ENCODE measurements at places on chromosomes 2 and 18.
A peak's percentile ranks its signal among the peaks of the same experiment; 100 is the strongest.

DNA sequence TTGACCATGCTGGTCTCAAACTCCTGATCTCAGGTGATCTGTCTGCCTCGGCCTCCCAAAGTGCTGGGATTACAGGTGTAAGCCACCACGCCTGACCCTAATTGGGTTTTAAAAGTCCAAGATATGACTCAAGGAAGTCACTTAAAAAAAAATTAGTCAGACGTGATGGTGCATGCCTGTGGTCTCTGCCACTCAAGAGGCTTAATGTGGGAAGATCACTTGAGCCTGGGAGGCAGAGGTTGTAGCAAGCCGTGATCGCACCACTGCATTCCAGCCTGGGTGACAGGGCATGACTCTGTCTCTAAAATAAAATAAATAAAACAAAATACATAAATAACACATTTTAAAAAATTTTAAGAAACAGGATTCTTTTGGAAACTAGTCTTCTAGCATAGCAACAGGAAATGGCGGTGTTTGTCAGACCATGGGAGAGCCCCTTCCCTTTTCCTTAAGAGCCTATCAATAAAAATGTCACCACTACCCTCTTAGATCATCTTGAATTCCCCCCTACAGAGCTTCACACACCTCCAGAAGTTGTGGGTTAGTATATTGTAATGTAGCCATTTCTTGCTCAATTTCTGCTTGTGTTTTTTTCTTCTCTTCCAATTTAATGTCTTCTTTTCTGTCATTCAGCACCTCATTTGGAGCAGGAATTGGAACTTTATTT is 20.1 kb downstream of the SFT2D3 start:
- DNase-seq: no peak

- no peak for DNase-seq
Observed at GRCh38 chr2:163341426-163341825, 394.4 kb downstream of the FIGN start.

DNA sequence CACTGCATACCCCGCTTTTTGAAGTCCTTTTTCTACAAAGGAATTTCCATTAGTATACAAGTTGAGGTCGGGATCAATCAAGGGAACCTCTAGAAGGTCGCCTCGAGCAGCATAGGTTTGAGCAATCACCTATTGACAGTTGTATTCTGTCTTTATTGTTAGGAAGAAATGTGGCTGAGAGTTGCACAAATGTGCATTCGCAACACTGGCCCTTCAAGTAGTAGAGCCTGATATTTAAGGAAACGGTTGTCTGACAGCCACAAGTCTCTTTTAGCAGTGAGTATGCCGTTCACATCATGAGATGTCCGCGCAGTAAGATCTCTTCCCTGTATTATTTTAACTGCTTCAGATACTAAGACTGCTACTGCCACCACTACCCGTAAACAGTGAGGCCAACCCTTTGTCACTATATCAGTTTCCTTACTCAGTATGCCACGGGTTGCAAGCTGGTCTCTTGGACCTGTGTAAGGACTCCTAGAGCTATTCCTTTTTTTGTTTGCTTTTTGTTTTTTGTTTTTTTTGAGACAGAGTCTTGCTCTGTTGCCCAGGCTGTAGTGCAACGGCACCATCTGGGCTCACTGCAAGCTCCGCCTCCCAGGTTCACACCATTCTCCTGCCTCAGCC is 10.0 kb upstream of the STARD7 start:
- no peak for DNase-seq

GRCh38 chr18:55321265-55322177 is 266.5 kb downstream of the TCF4 start:
- DNase-seq: peak; percentile 88

DNA sequence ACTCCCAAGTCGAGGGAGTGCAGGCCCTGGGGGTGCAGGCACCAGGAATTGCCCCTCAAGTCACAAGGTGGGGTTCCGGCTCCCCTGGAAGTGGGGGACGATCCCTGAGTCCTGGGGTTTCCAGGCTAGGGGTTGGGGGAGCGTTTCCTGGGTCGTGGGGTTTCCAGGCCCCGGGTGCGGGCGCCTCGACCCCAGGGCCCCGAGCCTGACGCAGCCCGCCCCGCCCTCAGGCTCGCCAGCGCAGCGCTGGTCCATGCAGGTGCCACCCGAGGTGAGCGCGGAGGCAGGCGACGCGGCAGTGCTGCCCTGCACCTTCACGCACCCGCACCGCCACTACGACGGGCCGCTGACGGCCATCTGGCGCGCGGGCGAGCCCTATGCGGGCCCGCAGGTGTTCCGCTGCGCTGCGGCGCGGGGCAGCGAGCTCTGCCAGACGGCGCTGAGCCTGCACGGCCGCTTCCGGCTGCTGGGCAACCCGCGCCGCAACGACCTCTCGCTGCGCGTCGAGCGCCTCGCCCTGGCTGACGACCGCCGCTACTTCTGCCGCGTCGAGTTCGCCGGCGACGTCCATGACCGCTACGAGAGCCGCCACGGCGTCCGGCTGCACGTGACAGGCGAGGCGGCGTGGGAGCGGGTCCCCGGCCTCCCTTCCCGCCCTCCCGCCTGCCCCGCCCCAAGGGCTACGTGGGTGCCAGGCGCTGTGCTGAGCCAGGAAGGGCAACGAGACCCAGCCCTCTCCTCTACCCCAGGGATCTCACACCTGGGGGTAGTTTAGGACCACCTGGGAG is 12.0 kb downstream of the SIGLEC15 start:
- DNase-seq: peak; percentile 69

DNA sequence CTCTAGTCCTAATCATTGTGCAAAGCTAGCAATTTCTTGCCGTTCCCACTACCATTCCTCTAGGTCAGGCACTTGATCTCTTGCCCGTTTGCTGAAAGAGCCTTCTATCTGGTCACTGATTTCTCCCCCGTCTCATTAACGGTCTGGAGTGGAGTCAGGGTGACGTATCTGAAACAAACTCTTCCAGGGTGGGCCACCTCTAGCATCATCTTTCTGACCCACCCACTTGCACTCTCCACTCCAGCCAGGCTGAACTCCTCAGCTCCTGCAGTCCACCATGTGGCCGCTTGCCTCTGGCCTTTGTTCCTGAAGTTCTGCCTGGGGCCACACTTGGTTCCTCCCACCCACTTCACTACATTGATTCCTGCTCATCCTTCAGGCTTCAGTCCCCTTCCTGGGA is 13.3 kb downstream of the BCL2 start:
- no peak for DNase-seq

DNA sequence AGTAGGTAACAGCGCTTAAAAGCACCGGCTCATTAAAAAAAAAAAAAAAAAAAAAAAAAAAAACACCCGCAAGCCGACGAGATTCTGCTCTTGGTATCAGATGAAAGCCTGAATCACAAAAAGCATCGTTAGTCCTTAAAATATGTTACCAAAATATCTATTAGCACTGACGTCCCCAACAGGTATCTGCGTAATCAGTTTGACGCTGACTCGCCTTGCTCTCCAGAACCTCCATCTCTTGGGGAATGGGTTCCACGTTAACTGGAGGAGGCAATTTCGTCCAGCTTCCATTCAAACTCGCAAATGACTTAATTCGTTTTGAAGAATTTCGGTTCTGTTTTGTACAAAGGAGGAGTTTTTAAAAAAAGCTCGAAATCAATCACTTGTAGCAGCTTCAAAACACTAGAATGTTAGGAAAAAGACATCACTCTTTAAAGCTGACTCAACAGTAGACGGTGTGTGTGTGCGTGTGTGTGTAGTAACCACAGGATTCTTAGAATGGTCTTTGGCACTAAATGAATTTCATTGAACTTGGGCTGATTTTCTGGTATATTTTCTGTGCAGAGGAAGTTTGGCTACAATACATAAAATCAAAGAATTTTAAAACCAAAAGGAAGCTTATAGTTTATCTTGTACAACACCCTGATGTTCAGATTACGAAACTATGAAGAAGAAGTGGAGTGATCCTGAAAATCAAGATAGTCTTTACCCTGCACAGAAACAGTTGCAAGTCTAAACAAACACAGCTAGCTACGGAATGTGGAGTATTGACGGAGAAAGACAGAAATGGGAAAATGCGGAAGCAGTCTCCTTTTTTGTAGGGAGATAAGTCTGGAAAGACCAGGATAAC is 1.1 kb upstream of the PGAP1 start:
- peak; percentile 74 for DNase-seq

DNA sequence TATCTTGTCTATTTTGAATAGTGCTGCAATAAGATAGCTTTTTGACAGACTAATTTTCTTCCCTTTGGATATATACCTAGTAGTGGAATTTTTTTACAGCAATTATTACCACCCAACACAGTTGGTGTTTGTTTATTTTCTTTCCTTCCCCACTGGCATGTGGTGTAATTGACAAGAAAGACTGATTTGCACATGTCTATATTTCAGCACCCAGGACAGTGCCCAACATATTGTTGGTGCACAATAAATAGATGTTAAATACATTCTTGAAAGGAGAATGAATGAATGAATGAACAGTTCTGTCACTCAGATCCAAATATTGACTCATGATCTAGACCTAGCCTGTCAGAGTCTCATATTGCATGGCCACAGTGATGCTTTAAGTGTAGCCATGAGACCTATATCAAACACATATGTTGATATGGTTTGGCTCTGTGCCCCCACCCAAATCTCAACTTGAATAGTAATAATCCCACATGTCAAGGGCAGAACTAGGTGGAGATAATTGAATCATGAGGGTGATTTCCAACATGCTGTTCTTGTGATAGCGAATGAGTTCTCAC is 538.2 kb downstream of the NYAP2 start:
- DNase-seq: no peak

DNA sequence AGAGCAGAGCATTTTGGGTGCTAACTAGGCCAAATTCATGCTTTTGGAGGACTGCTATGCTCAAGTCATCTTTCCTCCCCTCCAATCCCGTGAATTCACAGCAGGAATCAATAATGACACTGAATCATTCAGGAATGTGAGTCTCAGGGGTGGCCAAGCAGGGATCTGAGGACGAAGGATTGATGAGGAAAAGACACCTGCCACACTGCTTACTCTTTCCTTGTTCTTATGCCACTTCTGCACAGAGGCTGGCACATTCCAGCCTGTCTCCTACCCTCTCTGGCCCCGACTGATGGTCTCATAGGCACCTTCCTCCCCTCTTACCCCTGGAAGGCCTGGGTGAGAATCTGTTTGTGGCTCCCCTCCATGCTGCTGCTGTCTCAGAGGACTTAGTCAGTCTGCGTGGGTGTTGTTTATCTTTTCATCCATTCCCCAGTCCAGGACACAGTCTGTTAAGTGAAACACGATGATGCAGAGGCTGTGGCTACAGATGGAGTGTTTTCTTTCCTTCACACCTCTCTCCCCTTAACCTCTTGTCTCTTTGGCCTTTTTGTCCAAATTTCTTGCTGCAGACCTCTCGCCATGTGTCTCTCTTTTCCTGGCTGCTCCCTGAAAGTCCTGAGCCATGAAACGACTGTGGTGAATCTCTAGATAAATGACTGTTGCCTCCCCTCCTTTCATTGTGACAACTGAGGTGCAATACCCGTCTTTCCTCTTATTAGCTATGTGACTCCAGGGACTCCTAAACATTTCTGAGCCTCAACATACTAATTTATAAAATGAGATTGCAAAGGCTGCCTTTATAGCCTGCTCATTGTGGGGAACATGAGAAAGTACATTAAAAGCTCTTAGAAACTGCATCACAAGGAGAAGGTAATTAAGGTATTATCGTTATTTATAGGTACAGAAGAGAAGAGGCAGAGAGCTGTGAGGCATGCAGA is 86.9 kb downstream of the RDH14 start:
- no peak for DNase-seq

GRCh38 chr2:181264441-181264840 is 192.7 kb upstream of the ITGA4 start:
- DNase-seq: no peak

DNA sequence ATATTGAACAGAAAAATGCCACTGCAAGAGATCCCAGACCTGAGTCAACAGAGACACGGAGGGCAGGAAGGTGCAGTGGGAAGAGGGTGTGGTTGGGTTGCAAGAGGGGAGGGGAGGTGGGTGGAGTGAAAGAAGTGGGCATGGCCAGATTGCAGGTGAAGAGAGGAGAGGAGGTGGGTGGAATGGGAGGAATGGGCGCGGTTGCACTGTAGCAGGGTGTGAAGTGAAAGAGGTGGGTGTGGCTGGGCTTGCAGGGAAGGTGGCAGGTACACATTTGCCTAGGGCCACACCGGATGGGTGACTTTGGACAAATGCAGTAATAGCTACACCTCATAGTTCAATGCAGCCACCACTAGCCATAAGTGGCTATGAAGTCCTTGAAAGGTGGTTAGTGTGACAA is 71.1 kb downstream of the DOCK10 start:
- DNase-seq: no peak

DNA sequence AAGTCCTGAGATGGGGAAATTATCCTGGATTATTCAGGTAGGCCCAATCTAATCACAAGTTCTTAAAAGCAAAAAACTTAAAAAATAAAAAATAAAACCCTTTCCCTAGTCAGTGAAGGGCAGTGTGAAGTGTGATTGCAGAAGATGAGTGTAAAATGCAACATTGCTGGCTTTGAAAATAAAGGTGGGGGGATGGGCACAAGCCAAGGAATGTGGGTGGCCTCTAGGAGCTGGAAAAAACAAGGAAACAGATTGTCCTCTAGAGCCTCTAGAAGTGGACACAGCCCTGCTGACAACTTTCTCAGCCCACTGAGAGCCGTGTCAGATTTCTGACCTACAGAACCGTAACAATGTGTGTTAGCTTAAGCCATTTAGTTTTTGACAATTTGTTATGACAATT is 184.3 kb upstream of the HNRNPA3 start:
- DNase-seq: no peak

- DNase-seq: no peak
Observed at GRCh38 chr2:224085246-224085645, 46.2 kb upstream of the SERPINE2 start.

GRCh38 chr2:108115868-108116267 is 123.9 kb upstream of the SULT1C3 start:
- no peak for DNase-seq

GRCh38 chr2:17878281-17879136 is at the start of gene KCNS3:
TSS of gene KCNS3 (plus strand) at chr2:17878667. CDS start at chr2:17931009, 52,342 bp downstream.
- DNase-seq: no peak

GRCh38 chr2:158497486-158497885 is 40.7 kb downstream of the PKP4 start:
- no peak for DNase-seq

- DNase-seq: no peak
Observed at GRCh38 chr2:237201461-237202287, 116.0 kb downstream of the COPS8 start.

GRCh38 chr2:30862054-30862651 is 54.9 kb upstream of the CAPN13 start:
- DNase-seq: no peak

- DNase-seq: no peak
Observed at GRCh38 chr18:49648326-49648725, 86.5 kb downstream of the LIPG start.

GRCh38 chr2:22449696-22450095 is 935.3 kb upstream of the KLHL29 start:
- DNase-seq: no peak

DNA sequence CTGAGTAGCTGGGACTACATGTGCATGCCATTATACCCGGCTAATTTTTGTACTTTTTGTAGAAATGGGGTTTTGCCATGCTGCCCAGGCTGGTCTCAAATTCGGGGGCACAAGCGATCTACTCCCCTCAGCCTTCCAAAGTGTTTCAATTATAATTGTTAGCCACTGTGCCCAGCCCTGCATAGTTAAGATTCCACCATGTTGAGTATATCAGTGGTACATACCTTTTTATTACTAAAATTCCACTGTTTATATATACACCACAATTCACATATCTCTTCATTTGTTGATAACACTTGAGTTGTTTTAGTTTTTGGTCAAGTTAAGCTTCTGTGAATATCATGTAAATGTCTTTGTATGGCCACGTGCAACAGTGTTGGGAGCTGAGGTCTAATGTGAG is 12.8 kb upstream of the FMNL2 start:
- no peak for DNase-seq
